Lung (tissue), 17 donors: ENCODE measurements at places on chromosomes 13 and 19.

- DNase-seq: no peak
Measured at GRCh38 chr19:43439032-43439708, 24.5 kb downstream of the TEX101 start.

- DNase-seq: peak; percentile 98
Measured at GRCh38 chr19:3459089-3459881, 21.0 kb downstream of the SMIM24 start.

DNA sequence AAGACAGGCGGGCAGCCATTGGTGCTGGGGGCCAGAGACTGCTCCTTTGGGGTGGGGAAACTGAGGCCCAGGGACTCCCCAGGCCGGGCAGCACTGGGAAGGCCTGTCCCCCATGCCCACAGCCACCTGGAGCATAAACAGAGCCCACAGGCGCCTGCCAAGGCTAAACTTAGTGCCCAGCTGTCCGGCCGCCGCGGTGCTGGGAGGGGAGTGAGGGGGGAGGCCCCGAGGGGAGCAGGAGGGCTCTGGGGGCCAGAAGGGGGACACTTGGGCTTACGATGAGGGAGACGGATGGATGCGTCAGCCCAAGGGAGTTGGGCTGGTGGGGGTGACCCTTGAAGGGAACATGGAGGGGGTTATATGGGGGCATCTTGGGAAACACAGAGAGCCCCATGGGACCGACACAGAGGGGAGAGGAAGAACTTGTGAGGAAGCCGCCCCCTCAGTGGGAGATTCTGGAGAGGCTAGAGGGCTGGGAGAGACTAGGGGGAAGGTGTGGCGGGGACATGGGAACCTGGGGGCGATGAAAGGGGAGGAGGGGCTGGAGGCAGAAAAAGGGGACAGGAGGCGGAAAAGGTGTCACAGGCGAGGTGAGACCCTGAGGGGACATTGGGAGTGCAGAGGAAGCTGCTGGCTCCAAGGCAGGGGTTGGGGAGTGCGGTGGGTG lies 2.2 kb downstream of the CERS1 start:
- DNase-seq: no peak

- no peak for DNase-seq
Measured at GRCh38 chr13:26749285-26749684, 11.3 kb downstream of the GPR12 start.

- no peak for DNase-seq
Measured at GRCh38 chr13:40774672-40775071, 3.7 kb upstream of the MRPS31 start.

DNA sequence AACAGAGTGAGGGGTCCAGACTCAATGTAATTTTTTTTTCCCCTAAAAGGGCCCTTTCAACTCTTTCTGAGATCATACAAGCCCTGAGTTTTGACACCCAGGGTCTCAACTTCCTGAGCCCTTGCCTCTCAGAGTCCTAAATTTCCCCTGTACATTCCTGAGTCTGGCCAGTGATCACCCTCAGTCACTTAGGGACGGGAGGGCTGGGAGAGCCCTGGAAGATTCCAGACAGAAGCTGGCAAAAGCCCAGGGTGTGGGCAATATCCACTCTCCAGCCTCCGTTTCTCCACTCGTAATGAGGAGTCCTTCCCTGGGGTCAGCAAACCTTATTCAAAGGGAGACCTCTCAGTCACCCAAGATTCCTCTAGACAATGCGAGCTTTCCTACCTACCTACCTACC lies 1.6 kb downstream of the PPP1R13L start:
- no peak for DNase-seq

DNA sequence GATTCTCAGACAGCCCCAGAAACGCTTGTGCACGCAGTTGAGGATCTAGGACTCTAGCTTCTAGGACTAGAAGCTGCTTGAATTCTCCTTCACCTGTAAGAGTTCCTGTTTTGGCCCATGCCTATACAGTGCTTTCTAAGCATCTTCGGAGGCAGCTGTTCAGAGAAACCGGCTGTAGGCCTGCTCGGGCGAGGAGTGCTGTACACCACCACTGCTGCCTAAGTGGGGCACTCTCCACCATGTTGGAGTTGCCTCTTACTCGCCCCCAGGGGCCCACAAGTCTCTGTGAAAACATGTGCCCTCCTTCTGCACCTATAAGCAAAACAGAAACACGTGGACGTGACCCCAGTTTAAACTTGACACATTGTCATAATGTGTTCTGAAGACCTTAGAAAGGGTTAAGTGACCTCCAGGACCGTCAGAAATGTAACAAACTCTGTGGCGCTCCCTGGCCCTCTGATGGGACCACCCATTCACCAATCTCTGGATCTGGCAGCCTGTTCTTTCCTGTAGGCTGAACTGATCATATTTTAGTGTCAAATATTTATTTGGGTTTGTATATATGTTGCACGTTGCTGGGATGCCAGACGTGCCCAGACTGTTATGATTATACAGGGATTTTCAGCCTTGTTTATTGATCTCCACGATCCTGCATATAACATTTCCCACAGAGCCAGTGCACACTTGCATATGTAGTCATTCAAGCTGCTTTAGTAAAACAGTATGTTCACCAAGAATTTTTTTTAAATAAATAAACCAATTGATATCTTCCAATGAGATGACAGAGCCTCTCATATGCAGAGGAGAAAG lies 60.8 kb downstream of the C13orf42 start:
- no peak for DNase-seq

DNA sequence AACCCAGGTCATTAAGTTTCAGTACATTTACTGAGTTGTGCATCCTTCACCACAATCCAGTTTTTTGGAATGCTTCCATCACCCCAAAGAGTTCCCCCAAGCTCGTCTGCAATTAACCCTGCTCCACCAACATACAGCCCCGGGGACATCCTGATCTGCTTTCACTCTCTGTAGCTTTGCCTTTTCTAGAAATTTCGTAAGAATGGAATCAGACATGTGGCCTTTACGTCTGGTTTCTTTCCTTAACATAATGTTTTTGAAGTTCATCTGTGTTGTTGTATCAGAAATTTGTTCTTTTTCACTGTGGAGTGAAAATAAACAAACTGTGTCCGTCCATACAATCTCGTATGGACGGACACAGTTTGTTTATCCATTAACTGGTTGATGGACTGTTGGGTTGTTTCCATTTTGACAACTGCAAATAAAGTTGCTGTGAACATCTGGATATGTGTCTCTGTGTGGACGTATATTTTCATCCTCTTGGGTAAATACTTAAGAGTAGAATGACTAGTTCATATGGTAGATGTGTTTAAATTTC lies 2.9 kb downstream of the KLHL26 start:
- no peak for DNase-seq

DNA sequence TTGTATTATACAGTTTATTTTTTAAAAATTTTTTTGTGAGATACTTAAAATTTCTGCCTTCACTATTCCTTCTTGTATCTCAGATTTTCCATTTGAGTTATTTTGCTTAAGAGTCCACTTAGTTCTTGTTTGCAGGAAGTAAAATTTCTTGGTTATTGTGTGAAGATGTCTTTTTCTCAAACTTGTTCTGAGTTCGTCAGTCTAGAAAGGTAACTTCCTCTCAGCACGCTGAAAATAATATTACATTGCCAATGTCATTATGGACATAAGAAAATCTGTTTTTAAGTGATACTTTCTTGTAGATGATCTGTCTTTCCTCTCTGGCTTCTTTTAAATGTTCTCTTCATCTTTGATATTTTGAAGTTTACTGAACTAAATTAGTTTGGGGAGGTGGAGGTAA lies 731.7 kb upstream of the GPC6 start:
- DNase-seq: no peak

DNA sequence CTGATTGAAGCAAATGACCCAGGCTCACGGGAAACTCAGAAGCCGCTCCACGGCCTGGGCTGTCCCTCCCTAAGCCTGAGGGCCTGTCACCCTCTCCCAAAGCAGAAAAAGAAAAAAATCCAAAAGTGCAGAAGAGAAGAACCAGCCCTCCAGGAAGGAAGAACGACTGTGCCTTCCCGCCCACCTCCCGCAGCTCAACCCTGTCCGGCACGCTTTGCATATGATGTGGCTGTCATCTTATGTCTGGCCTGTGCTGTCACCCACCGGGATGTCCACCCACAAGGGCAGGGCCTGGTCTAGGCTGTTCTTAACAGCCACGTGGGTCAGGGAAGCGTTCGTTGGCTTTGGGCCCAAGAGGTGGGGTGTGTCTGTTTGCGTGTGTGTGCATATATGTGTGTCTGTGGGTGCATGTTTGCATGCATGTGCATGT lies 13.7 kb downstream of the ZBTB7A start:
- DNase-seq: no peak

- peak; percentile 62 for DNase-seq
Measured at GRCh38 chr13:109785141-109785891, 1.1 kb downstream of the IRS2 start.

DNA sequence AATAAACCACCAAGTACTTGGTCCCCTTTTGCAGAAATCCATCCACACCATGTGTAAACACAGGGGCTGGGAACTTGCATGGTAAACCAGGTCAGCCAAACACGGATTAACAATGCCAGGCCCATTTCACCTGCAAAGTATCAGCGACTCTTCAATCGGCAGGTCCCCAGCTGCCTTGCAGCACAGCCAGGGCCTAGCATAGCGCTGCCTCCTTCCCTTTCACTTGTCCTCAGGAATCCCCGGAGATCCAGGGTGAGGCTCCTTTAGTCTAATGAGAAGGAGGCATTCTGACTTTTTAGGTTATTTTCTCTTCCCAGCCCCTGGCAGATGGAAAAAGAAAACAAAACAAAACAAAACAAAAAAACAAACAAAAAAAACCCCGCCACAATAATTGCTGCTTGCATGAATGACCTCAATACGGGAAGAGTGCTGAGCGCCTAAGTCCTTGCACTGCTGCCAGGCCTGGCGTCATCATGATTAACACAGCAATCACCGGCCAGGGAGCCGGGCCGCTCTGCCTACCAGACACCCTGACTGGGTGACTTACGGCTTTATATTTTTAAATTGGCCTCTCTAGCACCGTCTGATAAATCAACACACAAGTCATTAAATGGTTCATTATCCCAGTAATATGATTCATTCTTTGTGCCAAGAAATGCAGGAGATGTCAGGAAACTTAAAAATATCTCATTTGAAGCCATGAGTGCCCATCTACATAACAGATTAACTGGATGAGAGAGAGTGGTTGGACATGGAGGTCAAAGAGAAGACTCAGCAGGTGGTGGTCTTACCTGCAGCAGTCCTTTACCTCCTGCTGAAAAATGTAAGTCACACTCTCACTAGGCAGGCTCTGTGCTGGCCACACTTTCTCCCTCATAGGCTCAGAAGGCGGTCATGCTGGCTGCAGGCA lies 692.7 kb downstream of the UQCRFS1 start:
- peak; percentile 29 for DNase-seq

GRCh38 chr13:44354884-44355283 lies 18.7 kb upstream of the SERP2 start:
- DNase-seq: no peak

DNA sequence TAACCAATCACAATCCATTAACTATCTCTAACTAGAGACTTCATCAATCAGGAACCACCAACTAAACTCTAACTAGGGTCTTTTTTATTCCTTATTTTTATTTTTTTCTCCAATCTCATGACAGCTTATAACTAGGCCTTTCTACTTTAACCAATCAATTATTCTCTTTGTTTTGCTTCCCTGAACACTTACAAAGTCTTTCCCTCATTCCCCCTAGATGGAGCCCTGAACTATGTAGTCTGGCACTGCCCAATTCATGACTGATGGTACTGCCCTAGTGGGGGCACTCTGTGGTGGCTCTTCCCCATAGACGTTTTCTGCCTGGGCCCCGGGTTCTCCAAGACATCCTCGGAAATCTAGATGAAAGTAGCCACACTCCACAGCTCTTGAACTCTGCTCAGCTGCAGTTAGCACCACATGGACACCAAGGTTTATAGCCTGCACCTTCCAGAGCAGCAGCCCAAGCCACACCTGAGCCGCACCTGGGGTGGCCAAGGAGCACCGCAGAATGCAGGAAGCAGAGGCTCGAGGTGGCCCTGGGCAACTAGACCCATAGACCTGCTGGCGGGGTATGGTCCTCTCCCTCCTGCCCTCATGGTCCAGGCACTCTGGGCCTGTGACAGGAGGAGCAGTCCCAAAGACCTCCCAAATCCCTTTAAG lies 6.6 kb downstream of the ATP7B start:
- DNase-seq: no peak

DNA sequence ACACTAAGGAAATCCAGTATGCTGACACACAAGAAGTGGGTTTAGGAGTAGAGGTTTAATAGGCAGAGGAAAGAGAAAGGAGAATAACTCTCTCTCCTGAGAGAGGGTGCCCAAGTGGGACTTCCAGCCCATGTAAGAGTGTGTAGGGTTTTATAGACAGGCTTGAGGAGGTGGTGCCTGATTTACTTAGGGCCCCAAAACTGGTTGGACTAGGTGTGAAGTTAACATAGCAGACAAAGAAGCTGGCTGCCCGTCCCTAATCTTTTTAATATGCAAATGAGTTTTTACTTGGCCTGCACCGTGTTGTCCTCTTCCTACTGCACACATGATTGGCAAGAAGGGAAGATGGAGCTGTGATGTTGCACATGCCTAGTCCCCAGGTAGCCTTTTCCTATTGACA lies 752.5 kb upstream of the SLITRK5 start:
- DNase-seq: no peak

DNA sequence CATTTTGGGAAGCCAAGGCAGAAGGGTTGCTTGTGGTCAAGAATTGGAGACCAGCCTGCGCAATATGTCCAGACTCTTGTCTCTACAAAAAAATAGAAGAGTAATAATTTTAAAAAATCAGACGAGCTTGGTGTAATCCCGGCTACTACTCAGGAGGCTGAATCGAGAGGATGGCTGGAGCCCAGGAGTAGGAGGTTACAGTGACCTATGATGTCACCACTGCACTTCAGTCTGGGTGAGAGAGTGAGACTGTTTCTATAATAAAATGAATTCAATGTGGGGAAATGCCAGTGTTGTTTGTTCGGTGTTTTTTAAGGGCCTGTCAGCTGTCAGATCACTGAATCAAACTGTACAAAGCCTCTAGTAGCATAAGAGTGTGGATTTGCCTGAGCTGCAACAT lies 1.2 kb upstream of the FBXL3 start:
- DNase-seq: peak; percentile 21

- DNase-seq: peak; percentile 83
Measured at GRCh38 chr13:43785650-43786471, 911 bp downstream of the ENOX1 start.

GRCh38 chr19:41205995-41206394 lies 13.0 kb downstream of the CYP2S1 start:
- DNase-seq: no peak

DNA sequence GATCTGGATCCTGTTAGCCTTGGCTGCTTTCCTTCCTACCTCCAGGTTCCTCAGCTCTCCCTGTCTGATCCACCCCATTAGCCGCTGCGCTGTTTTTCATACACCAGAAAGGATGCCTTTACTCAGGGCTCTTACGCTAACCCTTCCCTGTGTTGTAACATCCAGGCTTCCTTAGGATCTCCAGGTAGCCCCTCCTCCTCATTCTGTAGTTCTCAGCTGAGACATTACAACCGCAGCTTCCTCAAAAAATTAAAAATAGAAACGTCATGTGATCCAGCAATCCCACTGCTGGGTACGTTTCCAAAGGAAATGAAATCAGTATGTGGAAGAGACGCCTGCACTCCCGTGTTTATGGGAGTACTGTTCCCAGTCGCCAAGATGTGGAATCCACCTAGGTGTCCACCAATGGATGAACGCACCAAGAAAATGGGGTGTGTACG lies 18.4 kb upstream of the MYADM start:
- DNase-seq: no peak
